ENCODE measurements at places on chromosomes 6 and 20.

DNA sequence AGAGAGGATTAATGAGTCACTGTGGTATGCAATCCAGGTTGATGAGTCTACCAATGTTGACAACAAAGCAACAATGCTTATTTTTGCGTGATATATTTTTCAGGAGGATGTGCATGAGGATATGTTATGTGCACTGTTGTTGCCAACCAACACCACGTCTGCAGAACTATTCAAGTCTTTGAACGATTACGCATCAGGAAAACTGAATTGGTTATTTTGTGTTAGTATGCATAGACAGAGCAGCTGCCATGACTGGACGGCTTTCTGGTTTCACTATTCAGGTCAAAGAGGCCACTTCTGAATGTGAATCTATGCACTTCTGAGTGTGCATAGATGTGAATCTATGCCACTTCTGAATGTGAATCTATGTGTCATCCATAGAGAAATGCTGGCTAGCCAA is 134.0 kb upstream of the GRIK2 start:
- no peak for DNase-seq

- DNase-seq, result no peak
Measured at GRCh38 chr20:24690408-24690807, 221.0 kb downstream of the SYNDIG1 start.

GRCh38 chr6:8207869-8208191 is 105.5 kb upstream of the EEF1E1 start:
- no peak for DNase-seq

GRCh38 chr6:29749308-29749662 is 26.1 kb downstream of the HLA-F start:
- no peak for DNase-seq

DNA sequence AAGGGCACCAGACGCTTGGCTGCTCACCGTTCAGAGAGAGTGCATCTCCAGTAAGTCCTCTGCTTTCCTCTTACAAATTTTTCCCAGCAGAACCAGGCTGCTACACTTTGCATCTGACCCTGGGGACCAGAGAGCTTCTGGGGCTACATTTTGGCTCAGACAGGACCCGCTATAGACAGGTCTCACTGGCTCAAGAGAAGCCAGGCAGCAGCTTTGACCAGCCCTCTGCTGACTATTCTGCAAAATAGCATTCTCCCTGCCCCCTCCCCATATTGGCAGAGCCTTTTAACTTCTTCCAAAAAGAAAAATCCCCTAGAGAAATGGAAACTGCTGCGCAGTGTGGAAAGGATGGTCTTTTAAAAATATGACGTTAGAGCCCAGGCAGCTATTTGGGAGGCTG is 37.2 kb downstream of the CPXM1 start:
- no peak for DNase-seq

- no peak for DNase-seq
Measured at GRCh38 chr6:109794201-109794923, 103.3 kb downstream of the FIG4 start.

DNA sequence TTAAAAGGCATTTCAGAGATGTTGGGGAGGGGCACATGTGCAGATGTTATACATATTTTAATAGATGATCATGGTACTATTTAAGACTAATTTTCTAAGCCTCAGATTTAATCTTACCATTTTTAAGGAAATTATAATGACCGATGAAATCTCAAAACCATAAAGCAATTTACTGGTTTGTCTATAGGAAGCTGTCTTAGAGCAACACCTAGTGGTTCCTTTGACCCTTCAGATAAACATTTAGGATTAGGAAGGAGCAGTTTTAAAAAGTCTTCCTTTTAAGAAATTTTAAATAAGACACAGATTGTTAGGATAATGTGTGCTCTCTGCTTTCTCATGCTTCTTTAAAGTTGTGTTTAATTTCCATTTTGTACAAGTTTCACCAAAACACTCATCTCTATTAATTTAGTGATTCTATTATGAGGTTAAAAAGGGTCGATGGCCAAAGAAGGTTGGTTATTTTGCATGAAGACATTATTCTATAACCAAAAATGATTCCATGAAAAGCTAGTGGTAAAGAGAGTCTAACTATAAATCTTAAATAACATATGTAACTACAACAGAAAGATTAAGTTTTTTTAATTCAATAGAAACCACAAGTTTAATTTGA is 376.4 kb downstream of the HACE1 start:
- DNase-seq, result no peak

GRCh38 chr6:109318328-109318876 is 63.9 kb downstream of the CD164 start:
- no peak for DNase-seq
